ENCODE measurements at places on chromosomes 7 and 10. TPM values are rescaled to one million over a fixed set of nuclear protein-coding genes. Genes with fewer than 3 reads are reported as not detected.
A peak's percentile ranks its signal among the peaks of the same experiment; 100 is the strongest.

DNA sequence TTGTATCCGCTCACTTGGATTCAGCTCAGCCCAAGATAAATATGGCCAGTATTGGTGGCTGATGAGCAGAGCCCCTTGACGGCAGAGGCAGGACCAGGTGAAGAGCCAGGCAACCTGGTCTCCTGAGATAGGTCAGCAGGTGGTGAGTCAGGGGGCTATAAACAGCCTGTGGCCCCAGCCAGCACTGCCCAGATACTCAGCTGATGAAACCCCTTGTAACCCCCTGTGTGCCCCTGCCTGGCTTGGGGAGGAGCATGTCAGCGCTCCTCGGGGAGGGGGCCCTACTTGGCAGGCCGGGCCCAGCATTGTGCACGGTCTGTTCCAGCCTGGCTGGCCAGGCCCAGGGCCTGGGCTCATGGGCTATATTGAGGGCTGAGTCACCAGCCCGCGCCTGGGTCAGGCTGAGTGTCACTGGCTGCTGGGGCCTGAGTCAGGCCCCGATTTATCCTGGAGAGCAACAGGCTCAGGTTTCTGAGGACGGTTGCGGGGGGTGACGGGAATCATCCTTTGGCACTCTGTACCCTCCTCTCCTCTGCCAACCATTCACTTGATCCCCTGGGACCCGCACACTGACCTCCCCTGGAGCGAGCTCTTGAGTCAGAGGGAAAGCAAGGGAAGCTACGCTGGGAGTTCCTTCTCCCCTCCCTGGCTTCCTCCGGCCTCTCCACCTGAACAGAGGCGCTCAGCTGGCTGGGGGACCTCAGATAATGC, 2.8 kb upstream of the FLNC start:
- DNase-seq, result peak; percentile 36

DIP2C gene
- 37.7 TPM for polyA plus RNA-seq

- DNase-seq, result no peak
Measured at GRCh38 chr7:77786018-77786417, 12.2 kb downstream of the TMEM60 start.

ATOH7 gene
- 0.22 TPM for polyA plus RNA-seq

DNA sequence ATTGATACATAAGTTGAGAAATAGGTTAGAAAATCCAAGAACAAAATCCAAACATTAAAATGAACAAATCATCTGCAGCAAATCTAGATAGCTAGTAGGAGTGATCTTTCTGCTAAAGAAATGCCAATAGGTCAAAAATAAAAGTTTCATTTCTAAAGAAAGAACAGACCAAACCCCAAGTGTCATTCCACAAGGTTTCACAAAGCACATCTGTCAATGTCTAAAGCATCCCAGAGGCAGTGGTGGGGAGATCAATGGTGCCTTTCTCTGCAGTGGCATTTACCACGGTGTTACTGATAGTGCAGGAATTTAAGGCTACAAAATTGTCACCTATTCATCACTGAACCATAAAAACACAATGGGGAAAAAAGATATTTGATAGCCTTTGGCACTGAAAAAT, 147.9 kb downstream of the PARD3 start:
- no peak for DNase-seq

DNA sequence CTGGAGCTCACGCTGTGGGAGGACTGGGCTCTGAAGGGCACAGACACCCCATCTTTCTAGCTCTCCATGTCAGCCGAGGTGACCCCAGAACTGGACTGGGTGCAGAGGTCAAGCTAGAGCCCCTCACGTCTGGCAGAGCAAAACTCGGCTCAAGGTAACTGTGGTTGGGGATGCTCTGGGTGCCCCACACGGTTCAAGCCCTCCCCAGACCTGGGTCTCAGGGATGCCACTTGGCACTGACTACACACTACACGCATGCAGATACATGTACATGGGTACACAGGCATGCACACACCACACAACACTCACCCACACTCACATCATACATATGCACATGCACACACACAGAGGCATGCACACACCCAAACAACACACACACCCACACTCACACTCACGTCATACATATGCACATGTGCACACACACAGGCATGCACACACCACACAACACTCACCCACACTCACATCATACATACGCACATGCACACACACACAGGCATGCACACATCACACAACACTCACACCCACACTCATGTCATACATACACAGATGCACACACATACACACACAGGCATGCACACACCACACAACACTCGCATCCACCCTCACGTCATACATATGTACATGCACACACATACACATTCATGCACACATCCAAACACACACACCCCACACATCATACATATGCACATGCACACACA, 219.3 kb downstream of the DNAJB6 start:
- DNase-seq, result no peak

DNA sequence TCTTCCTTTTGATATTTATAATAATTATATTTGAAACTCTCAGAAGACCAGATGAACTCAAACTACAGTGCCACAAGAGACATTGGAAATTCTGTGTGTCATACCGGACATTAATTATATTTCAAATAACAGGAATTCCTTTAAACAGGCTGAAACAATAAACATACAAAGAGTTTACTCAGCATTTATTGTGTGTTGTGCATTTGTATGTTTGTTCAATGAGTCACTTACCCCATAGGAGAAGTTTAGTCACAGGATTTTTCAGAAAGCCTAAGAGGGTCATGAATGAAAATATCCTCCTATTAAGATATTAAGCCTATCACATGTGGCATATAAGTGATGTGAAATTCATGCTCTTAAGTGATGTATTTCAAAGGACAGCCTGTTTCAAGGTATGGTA, 566.8 kb downstream of the CNTNAP2 start:
- DNase-seq, result no peak

EBF3 gene
- polyA plus RNA-seq, result 71.1 TPM

GRCh38 chr7:20190560-20191390, 26.4 kb downstream of the MACC1 start:
- no peak for DNase-seq

GRCh38 chr10:24822590-24822989, 98.9 kb upstream of the ARHGAP21 start:
- no peak for DNase-seq

DNA sequence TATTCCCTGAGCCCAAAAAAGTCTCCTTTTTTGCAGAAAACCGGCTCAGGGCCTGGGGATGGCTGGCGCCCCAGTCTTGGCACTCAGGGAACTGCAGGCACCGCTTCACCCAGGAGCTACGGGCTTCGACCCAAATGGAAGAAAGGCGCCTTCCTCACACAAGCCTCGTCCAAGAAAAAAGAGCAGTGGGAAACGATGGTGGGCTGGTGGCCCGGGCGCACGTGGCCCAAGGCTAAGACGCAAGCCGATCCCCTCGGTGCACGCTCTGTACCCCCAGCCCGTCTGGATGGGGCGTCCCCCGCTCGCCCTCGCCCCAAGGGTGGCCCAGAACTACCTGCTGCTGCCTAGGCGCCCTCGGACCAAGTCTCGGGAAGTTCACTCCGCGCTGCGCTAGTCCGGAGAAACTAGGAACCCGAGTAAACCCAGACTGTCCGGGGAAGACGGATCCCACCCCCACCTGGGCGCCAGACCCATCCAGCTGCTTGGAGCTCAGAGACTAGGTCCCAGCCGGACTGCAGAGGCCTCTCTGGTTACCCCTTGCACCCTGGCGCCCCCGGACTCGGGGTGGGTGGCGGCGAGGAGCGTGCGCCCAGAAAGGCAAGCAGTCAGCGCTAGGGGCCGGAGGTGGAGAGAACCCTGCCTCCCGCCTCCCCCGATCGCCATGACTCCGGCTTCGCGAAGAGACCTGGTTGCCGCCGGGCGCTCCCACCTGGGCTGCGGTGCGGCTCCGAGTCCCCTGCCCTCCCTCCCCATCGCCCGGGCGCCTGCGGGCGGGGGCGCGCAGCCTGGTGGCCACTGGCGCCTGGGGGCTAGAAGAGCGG, 76.4 kb downstream of the CALN1 start:
- DNase-seq, result no peak

- DNase-seq, result no peak
Measured at GRCh38 chr10:50216894-50217293, 34.4 kb downstream of the ASAH2 start.

GRCh38 chr7:37119296-37119860, 329.3 kb downstream of the ELMO1 start:
- DNase-seq, result no peak

AEBP1 gene
- 72.1 TPM for polyA plus RNA-seq

CXCL12 gene
- polyA plus RNA-seq, result 201 TPM

DNA sequence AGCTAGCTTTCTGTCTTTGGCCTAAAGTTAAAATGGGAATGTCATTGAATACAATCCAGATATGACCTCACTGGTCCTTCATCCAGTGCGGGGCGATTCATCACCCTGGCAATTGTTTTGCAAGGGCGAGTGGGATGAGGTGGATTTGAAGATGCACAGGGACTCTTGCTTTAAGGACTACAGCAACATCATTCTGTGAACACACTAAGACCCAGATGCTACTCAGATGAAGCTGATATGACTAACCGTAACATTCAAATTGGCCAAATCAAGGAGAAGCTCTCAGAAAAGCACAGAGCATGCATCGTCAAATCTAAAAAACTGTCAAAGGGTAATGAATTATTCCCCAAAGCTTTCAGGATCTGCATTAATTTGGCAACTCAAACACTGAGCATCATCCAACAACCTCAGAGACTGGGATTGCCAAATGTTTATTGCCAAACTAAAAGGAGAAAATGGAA, 12.8 kb downstream of the CPA1 start:
- peak; percentile 63 for DNase-seq

DNA sequence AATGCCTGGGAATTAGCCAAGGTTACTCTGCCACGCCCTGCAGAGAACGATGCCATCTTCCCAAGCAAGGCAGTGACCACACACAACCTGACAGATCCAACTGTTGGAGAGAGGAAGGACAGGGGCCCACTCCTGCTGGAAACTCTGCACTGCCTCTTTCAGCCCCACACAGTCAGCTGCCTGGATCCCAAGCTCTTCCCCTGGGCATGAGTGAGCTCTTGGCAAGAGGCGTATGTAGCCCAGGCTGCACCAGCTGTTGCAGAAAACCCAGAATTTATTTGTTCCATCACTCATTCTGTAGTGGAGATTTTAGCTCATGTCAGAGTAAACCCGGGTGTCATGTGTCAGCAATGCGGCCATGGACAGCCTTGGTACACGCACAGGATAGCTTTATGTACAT, 135.1 kb upstream of the TRIM24 start:
- peak; percentile 32 for DNase-seq

DNA sequence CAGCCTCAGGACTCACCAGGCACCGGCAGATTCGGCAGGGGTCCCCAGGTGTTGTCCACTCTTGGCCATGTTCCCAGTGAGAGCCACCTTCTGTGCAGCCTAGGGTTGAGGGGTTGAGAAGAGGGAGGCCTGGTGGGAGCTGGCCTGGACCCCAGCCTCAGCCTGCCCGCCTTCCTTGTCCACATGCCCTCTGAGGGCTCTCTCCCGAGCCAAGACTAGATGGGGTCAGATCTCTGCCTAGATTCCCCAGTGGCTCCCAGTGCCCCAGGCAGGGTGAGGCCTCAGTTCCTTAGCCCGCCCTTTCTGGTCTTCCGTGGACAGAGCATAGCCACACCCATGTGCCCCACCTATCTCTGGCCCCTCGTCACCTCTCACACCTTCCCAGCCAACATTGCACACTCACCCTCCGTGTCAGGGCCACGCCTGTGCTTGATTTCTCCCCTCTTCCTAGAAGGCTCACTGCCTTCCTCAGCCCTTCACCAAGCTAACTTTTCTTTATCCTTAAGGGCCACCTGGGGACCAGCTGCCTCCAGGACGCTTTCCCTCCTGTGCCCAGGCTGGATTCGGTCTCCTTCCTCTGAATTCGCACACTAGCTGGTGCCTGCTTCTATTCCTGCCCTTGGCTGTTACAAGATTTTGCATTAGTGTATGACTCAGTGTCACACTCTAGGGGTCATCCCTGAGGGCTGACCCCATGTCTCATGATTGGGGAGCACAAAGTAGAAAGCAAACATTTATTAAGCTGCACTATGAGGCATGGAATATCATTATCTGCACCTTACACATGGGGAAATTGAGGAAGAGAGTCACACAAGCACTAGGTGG, 7.5 kb downstream of the KCP start:
- no peak for DNase-seq

DNA sequence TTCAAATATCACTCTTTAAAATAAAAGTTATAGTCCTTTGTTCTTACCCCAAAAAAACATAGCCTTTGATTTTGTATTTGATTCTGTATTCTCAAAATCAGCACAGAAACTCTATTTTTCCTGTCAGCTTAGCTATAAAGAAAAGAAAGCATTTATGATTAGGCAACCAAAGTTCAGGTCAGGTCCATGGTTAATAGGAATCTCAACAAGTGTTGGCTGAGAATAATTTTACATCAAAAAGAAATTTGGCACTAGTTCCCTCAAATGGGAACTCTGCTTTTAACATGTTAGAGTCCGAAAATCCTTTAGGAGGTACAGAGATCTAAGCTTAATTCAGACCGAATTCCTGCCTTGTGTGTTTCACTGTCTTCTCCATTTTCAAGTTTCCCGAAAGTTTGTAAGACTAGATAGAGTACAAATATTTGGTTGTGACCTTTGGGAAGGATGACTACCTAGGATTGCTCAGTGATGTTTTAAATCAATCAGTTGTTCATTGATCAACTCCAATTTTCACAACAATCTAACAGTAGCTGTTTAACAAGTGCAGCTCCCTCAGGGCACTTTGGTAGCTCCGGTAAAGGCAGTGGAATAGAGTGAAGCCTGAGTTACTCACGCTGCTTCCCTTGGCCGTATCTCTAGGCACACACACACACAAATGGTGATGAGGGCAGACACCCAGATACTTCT, 8.8 kb upstream of the ENO4 start:
- no peak for DNase-seq

- no peak for DNase-seq
Measured at GRCh38 chr10:49478819-49479218, 60.1 kb downstream of the ERCC6 start.

ZPBP gene
- not detected for polyA plus RNA-seq

GRCh38 chr10:33681595-33681994, 347.1 kb upstream of the NRP1 start:
- DNase-seq, result no peak

FLNC gene
- 823 TPM for polyA plus RNA-seq

DNA sequence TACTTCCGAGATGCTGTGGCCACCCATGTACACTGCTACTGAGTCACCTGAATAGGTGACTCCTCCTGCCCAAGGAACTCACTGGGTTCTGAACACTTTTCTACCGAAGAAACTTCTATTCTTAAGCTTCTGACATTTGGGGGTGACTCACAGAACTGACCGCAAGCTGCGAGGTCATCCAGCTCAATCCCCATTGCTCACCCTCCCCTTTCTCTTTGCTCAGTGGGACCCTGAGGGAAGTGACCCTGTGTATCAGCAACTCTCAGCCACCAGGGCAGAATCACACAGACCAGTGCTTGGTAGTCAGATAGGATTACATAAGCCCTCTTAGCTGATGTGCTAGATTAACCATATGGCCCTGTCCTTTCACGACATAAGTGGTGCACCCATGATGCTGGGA, 46.3 kb downstream of the INSYN2A start:
- DNase-seq, result no peak

DNA sequence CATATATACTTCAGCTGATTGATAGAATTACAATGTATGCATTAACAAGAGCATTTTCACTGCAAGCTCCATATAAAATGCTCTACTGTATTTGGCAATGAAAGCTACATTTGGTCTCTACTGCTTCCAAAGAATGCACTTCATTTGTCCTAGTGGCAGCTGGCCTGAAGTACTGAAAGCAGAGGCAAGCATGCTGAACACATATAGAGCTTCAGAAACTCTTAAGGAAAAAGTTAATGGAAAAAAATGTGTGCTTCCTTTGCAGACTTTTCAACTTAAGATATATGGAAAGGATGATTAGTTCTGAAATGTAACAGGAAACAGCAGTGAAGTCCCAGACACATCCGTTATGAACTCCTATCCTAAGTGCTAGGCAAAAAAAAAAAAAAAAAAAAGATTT, 537.1 kb upstream of the POM121L12 start:
- DNase-seq, result peak; percentile 51

GRCh38 chr7:100563809-100564400, 9.8 kb downstream of the SAP25 start:
- DNase-seq, result peak; percentile 65

Data from hindlimb muscle (tissue), 1 donor.